Left ventricle myocardium inferior (tissue), 1 donor: ENCODE measurements at places on chromosomes 5 and 9. TPM values are rescaled to one million over a fixed set of nuclear protein-coding genes. Genes with fewer than 3 reads are reported as not detected.

GRCh38 chr9:117720555-117720954 is 16.4 kb downstream of the TLR4 start:
- H3K4me3 ChIP-seq = no peak overlapping the region
- H3K36me3 ChIP-seq = no peaks in the 10 kb centered on the region
- peak overlapping the region; percentile 68 for H3K27ac ChIP-seq
- no peaks in the 10 kb centered on the region for H3K27me3 ChIP-seq
- peaks cover 91% of the 10 kb centered on the region for H3K4me1 ChIP-seq

Gene PCDHA5
- total RNA-seq = not detected

DNA sequence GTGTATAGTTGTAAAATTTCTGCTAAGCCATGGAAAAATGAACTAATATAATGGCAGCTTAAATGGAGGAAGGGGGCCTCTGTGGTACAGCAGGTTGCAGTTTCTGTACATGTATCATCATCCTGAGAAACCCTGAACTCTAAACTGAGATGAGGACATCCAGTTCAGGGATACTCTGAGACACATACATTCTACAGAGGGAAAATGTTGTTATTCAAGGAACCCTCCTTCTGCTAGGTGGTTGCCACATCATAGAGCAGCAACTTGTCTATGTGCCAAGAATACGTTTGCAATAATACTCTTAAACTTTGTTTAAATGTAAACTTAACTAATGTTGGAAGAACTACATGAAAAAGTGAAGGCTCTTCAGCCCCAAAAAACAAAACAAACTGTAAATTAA is 1310.8 kb upstream of the WWC1 start:
- peaks cover 17% of the 10 kb centered on the region for H3K4me1 ChIP-seq
- no peak for DNase-seq
- H3K4me3 ChIP-seq = no peak overlapping the region
- no peaks in the 10 kb centered on the region for H3K36me3 ChIP-seq
- H3K27me3 ChIP-seq = peaks cover 55% of the 10 kb centered on the region
- H3K27ac ChIP-seq = no peak overlapping the region

DNA sequence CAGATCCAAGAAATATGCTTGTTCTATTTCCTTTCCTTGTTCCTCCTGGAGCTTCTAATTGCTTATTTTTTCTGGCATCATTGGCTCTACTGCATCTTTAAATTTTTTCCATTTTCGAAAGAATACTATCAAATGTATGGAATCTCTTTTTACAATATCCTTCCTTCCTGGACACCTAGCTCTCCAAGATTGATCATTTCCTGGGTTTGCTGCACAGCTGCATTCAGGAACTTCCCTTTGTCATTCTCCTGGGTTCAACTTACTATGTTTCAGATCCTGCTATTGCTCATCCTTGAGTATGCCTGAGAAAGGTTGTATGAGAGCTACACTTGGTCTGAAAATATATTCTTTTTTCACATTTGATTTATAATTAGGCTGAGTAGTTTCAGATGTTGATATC is 73.7 kb upstream of the ERCC6L2 start:
- no peak overlapping the region for H3K4me3 ChIP-seq
- no peaks in the 10 kb centered on the region for H3K4me1 ChIP-seq
- no peak overlapping the region for H3K27ac ChIP-seq
- no peaks in the 10 kb centered on the region for H3K36me3 ChIP-seq

- H3K36me3 ChIP-seq = no peaks in the 10 kb centered on the region
- peak overlapping the region; percentile 52 for H3K27ac ChIP-seq
- no peaks in the 10 kb centered on the region for H3K4me1 ChIP-seq
- H3K4me3 ChIP-seq = no peak overlapping the region
- H3K27me3 ChIP-seq = no peaks in the 10 kb centered on the region
Observed at GRCh38 chr9:73011956-73012355, 59.1 kb upstream of the ALDH1A1 start.
